ENCODE measurements at places on chromosomes 3 and 15.

- DNase-seq = no peak
These were observed 21.4 kb downstream of the ALDH1L1 start for GRCh38 chr3:126158912-126159454.

DNA sequence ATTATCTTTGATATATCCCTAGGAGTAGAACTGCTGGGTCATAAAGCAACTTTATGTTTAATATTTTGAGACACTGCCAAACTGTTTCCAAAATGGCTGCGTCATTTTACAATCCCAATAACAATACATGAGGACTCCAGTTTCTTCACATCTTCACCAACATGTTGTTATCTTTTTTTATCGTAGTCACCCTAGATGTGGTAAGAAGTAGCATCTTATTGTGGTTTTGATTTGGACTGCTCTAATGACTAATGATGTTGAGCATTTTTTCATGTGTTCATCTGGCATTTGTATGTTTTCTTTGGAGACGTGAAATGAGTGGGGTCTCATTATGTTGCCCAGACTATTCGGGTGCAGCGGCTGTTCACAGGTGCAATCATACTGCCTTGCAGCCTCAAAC lies 83.8 kb downstream of the MAP4 start:
- DNase-seq = no peak

GRCh38 chr3:152047465-152047864 lies 174.0 kb downstream of the SUCNR1 start:
- no peak for DNase-seq

DNA sequence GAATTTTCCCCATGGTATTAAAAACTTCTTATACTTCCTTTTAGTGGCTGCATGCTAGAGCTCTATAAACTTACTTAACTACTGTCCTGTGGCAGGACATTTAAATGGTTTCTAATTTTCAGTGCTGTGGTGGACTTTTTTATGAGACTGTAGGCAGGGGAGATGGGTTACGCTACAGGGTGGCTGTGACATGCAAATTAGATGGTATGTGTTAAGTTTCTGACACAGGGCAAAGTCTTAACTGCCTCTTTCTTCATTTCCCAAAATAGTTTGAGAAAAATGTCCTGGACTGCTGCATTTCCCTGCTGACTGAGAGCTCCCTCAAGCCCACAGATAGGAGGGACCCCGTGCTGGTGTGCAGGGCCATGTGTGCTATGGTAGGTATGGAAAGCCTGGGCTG lies 22.0 kb downstream of the TGM4 start:
- DNase-seq = no peak
